ENCODE measurements at places on chromosomes 6 and 20.

- peak; percentile 79 for DNase-seq
These were observed 1.2 kb downstream of the CHMP4B start for GRCh38 chr20:33812152-33812849.

- DNase-seq: no peak
These were observed 79.0 kb downstream of the BACH2 start for GRCh38 chr6:90217506-90218127.

- DNase-seq: no peak
These were observed 98.9 kb downstream of the FAM120B start for GRCh38 chr6:170405311-170405975.

DNA sequence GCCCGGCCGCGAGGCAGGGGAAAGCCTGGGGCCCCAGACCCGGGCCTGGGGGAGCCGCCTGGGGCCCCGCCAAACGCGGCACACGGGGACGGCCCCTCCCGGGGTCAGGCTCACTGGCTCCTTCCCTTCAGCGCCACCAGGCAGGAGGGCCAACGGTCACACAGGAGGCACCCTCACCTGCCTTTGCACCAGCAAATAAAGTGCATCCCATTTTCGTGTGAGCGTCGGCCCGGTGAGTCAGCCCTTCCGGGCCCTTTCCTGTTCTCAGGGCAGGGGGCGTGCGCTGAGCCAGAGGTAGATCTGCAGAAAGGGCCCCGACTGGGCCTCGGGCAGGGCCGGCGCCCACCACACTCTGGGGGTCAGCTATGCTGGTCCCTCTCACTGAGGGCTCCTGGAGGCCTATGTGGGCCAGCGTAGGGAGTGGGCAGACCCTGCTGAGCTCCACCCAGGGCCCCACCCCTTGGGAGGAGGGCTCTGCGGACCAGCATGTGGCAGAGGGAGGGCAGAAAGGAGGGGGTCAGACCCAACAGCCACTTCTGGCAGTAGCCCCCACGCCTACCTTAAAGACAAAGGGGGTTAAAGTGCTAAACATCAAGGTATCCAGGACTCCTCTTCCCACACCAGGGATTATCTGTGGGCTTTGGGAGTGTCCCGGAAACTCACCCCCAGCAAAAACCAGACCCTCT, 931 bp upstream of the UCKL1 start:
- DNase-seq: peak; percentile 45

- DNase-seq: no peak
These were observed 56.2 kb downstream of the ARHGAP18 start for GRCh38 chr6:129653746-129654145.

DNA sequence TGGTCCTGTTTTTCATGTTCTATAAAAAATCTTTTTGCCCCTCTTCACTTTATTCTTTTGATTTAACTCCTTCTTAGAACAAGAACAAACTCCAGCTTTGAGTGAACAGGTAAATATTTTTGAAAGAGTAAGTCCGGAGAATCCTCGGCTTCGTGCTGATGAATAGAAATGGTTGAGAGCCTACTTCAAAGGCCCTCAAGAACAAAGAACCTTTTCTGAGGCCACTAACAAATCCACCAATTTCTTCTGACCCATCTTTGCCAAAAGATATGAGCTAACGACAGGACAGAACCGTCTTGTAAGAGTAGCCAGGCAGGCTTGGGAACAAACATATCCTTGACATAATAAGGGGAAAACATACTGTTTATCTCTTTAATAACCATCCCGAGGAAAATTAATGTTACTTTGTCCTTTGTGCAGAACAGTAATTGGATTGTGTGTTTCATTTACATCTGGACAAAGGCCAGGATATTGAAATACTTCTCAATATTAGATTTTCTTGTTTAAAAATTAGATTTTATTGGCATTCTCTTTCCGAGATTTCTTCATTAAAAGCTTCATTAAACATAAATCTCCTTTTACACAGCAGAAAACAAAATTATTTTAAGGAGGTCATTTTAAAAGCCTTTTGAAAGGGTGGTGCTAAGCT, 52.9 kb downstream of the NOX3 start:
- DNase-seq: no peak

GRCh38 chr20:8388141-8388540, 256.1 kb downstream of the PLCB1 start:
- no peak for DNase-seq

DNA sequence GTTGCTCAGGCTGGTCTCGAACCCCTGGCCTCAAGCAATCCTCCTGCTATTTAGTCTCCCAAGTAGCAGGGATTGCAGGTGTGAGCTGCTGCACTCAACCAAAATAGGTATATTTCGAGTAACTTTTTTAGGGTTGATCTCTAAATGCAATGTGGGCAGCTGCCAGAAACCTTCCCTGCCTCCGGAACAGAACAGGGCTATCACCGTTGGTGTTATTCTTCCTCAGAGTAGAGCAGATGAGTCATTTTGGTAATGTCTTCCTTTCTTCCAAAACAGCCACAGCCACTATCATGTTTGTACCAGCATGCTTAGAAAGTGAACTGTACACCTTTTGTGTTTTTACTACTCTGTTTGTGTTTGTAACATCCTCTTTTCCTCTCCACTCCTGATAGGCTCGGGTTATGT, 44.1 kb downstream of the SNX9 start:
- DNase-seq: no peak

DNA sequence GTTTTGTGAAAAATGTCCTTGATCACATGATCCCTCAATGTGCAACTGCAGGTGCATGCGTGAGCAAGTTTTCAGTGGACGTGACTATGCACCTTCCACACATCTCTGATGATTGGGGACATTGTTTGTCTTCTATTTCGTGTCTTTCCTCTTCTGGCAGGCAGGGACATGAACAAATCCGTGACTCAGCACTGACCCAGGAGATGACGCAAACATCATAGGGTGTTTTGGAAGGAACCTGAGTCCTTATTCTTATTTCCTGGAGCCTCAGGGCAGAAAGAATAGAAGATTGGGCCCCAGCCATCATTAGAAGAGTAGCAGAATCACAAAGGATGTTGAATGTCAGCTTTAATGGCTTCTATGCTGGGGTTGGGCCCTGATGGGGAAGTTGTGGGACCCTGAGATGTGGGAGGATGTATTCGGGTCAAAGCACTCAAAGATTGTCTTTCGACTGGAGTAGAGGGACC, 11.9 kb upstream of the SIRPD start:
- peak; percentile 90 for DNase-seq

- no peak for DNase-seq
These were observed 24.4 kb downstream of the ANGPT4 start for GRCh38 chr20:891706-892080.

DNA sequence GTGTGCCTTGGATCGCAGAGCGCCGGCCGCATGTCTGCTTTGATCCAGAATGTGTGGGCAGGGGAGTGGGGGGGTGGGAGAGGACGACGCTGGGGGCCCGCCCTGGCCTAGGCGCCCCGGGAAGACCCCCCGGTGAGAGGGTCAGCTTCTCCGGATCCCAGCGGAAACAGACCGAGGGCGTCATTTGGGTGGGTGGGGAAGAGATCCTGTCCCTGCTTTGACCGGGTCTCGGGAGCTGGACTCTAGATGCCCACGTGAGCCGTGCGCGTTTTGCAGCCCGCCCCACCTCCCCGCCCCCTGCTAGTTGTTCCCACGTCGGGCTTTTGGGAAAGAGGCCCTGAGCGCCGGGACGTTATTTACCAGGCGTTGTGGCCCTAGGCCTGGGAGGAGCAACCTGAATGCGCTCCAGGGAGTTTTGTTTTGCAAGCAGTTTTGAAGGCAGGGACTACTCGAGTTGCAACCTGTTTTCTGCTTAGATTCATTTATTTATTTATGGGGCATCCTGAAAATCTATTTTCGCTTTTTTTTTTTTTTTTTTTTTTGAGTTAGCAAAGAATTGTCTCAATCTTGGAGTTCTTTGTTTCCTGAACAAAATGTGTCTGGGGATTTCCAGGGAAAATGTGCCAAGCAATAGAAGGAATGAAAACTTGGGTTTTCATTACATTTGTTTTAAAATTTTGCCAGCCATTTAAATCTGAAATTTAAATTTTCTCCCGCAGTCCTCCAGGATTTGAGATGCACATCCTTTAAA, 1.6 kb downstream of the DSP start:
- DNase-seq: no peak

DNA sequence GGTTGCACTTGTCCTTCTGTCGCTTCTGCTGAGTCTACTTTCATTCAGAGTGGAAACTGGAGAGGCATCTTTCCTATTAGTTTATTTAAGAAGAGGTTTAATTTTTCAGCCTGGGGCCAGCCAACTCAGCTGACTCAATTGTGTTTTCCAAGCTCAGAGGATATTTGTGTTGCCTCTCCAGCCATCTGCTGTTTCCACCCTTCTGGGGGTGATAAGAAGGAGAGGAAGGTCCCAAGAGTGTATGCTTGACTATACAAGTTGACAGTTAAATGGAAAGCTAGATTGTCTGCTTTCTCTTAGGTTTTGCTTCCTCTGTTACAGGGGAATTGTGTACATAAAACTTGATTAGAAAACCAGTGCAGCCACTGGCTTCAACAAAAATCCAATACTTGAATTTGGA, 3.0 kb downstream of the PSMF1 start:
- no peak for DNase-seq

- no peak for DNase-seq
These were observed 200.9 kb downstream of the EDN1 start for GRCh38 chr6:12490904-12491571.

- no peak for DNase-seq
These were observed 33.0 kb upstream of the RIPOR2 start for GRCh38 chr6:24968783-24969182.

- no peak for DNase-seq
These were observed 3.4 kb downstream of the MED20 start for GRCh38 chr6:41917528-41917927.

GRCh38 chr6:109024784-109025183, 69.9 kb downstream of the SESN1 start:
- no peak for DNase-seq

DNA sequence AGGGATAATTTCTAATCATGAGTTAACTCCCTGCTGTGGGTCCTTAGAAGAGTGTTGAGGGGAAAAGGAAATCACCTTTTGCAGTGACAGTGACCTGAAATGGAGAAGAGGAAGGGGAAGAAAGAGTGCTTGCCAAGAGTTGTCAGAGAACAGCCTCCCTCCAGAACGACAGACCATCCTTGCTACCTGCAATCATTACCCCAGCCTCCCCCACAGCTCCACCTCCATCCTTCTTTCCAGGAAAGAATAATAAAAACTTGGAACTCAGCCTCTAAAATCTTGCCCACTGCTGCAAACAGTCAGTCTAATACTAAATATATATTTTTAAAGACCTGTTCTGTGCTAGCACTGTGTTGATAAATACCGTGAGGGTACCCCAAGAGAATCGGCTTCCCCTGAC, 28.7 kb upstream of the FUCA2 start:
- DNase-seq: peak; percentile 8

GRCh38 chr6:31829633-31830283, 2.2 kb downstream of the HSPA1B start:
- DNase-seq: peak; percentile 66

- peak; percentile 63 for DNase-seq
These were observed 3.3 kb downstream of the MAPRE1 start for GRCh38 chr20:32823078-32823477.

DNA sequence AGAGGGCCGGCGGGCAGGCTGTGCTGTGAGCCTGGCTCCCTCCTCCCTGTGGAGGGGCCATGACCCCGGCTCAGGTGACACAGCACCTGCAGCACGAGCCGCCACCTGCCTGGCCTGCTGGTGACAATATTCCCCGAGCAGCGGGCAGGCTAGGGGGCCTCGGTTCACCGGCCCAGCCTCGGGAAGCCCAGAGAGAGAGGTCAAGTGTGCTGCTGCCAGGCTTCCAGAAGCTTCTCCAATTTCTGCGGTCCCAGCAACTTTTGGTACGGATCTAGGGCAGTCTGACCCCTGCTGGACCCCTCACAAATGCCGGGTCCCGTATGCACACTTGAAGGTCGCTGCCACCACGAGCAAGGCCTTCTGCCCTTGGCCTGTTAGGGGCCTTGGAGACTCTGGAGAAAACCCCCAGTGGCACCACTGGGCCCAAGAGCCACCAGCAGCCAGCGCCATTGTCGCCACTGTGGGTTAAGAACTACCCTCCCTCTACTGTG, 38.6 kb upstream of the NOL4L start:
- DNase-seq: no peak

GRCh38 chr6:1593958-1594314, 15.8 kb upstream of the FOXC1 start:
- DNase-seq: no peak

DNA sequence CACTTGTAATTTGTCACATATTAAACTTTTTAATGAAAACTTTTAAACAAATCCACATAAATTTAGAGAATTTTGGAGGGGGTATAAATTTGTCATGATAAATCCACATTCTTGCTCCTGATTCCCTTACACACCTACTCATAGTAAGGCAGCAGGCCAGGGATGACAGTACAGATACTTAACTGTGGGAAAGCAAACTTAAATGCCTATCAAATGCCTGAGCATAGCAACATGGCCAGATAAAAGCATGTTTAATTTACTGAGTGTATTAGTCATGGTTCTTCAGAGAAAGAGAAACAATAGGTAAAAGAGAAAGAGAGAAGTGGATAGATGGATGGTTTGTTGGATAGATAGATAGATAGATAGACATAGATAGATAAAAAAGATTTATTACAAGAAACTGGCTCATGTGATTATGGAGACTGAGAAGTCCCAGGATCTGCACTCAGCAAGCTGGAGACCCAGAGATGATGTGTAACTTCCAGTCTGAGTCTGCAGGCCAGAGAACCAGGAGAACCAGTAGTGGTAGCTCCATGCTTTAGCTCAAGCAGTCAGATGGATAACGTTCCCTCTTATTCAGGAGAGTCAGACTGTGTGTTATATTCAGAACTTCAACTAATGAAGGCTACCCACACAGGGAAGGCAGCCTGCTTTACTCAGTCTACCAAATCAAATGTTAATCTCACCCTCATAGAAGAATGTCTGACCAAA, 15.9 kb upstream of the ADGRF1 start:
- DNase-seq: no peak

DNA sequence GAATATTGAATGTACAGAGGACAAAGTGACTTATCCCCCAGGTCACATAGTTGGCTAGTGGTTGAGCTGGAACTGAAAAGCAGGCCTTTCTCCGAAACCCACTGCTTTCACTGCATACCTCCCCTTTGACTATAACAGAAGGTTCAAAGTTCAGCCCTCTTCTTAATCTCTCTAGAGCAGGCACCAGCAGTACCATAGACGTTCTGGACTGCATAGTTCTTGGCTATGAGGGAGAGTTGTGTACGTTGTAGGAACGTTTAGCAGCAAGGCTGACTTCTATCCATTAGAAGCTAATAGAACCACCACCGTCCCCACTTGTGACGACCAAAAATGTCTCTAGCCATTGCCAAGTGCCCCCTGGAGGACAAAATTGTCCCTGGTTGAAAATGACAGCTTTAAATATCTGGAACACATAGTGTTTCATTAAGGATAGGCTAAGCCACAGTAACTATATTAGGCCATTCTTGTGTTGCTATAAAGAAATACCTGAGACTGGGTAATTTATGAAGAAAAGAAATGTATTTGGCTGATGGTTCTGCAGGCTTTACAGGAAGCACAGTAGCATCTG, 123.8 kb upstream of the MTHFD1L start:
- DNase-seq: peak; percentile 2

- DNase-seq: peak; percentile 99
These were observed 257.7 kb upstream of the GJE1 start for GRCh38 chr6:141874930-141875602.

GRCh38 chr6:170089963-170090362, 200.9 kb downstream of the DLL1 start:
- no peak for DNase-seq

Data from AML-193 (cell line).